ENCODE measurements at places on chromosomes 4 and X.

- DNase-seq = no peak
These were observed 62.2 kb downstream of the FMR1NB start for GRCh38 chrX:148043271-148043855.

GRCh38 chr4:67762086-67762485 is 7.9 kb upstream of the GNRHR start:
- DNase-seq = peak; percentile 5

GRCh38 chrX:150347471-150347870 is 15.6 kb upstream of the MAMLD1 start:
- no peak for DNase-seq

DNA sequence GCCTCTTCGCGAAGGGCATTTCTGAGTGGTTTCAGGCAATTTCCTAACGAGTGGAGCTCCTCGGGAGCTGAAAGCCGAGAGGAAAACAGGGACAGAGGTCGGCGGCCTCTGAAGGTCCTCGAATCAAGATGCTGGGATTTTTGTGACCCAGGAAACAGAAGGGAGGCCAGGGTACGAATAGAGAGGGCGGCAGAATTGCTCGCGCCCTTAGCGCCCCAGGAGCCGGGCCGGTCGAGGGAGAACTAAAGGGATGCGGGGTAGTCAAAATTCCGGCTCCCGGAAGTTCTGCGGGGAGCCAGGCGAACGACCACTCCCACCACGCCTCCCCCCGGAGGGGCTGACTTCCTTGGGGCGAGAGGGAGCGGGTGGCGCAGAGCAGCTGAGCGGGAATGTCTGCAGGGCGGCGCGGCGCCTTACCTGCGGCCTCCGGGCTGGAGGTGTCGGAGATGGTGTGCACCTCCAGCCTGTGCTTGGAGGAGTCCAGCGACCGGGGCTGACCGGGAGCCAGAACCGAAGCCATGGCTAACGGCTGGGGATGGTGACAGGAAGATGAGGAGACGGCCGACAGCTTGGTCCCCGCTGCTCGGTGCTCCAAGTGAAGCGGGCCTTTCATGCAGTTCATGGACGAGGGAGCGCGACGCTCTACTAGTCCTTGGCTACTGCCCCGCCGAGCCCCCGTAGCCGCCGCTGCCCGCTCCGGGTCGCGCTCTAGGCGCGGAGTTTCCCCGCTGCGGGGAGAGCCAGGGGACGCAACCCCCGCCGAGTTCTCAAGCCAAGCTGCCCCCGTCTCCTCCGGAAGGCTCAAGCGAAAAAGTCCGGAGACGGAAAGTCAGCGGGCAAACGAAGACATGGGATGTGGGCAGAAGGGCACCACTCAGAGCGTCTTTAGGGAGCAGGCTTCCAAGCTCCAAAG is 782 bp downstream of the PITX2 start:
- no peak for DNase-seq

DNA sequence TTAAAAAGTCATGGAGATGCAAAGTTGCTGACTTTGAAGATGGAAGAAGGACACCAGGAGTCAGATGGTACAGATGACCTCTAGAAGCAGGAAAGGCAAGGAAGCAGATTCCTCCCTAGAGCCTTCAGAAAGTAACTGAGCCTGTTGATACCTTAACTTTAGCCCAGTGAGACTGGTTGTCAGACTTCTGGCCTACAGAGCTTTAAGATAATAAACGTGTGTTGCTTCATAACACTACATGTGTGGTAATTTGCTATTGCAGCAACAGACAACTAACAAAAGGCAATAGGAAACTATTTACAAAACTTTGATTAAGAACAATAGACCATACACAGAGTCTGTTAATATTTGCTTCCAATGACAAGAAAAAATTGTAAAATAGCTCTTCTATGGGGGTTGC is 102.0 kb upstream of the USP38 start:
- DNase-seq = no peak

DNA sequence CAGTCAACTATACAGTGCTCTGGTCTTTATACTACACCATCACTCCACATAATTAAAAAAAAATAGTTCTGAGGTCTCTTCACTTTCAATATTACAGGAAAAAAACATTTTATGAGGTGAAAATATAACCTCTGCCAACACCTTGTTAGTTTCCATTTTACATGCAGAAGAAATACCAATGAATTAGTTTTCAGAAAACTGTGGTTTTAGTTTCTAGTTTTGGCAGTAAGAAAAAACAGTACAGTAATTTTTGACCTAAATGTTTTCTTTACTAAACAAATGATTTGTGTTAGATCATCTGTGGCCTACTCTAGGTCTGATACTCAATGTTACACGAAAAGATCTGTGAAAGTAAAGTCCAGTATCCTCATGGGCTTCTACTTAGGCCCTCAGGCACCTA is 10.0 kb downstream of the SULT1E1 start:
- DNase-seq = no peak

GRCh38 chrX:1807301-1807731 is 192.5 kb downstream of the ASMT start:
- DNase-seq = no peak

DNA sequence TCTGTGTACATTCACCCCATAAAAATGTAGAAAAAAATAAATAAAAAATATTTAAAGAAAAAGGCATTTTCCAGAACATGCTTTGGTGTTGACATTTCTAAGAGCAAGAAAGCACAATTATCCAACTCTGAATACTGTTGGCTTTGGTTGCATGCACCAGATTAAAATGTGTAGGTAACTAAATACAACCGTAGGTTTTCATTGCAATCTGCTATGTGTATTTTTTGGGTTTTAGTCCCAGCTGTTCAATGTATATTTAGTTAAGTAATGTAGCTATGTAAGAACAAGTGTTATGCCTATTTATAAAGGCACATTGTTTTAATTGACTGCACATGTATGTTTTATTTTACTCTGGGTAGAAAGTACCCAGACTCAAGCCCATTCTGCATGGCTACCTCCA is 108.1 kb upstream of the PAQR3 start:
- no peak for DNase-seq

- DNase-seq = no peak
These were observed 4.3 kb upstream of the RAPGEF2 start for GRCh38 chr4:159098482-159099127.

DNA sequence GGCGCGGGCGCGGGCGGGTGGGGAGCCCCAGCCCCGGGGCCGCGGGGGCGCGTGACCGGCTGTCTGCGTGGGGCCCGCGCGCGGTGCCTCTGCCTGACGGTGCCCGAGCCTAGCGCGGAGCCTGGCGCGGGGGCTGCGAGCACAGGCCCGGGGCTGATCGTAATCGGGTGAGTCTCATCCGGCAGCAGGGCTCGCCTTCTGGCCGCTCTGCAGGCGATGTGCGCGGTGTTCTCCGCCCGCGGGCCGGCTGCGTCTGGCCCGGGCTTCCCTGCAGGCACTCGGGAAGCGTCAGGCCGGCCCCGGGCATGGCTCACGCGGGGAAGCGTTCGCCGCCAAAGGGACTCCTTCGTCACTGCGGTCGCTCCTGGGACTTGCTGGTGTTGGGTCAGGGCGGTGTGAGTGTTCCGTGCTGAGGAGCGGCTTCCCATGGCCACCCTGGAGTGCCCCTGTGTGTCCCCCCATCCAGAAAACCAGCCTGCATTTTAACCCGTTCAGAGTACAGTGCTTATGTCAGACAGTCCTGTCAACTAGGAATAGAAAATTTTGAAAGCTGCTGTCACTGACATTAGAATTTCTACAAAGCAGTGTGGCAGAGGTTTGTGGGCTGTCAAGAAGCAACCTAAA is 40.6 kb downstream of the FAM149A start:
- DNase-seq = peak; percentile 20

DNA sequence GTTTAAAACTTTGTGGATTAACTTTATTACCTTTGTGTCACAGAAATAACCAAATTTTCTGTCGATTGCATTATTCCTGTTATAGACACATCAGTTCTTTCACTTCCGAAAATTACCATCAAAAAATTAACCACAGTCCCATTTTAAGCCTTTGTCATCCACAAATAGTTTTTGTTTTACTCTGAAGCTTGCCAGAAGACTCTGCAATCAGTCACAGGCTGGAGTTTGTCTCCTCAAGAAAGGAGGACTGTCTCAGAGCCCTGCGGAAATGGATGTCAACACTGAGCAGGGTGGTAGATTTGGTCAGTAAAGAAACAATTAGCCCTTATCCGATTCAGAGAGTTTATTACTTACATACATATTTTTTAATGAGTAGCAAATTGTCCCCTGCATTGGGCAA is 20.1 kb upstream of the TCEAL4 start:
- no peak for DNase-seq

DNA sequence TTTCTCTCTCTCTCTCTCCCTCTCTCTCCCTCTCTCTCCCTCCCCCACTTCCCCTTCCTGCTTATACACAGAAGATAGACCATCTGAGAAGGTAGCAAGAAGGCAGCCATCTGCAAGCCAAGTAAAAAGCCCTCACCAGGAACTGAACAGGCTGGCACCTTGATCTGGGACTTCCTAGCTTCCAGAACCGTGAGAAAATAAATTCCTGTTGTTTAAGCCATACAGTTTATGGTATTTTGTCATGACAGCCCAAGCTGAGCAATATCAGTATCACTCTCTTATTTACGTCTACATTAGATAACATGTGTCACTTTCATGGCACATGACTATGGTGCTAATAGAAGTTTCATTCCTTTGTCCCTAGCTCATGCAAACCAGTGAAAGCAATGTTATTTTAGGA is 581.1 kb downstream of the INPP4B start:
- no peak for DNase-seq

DNA sequence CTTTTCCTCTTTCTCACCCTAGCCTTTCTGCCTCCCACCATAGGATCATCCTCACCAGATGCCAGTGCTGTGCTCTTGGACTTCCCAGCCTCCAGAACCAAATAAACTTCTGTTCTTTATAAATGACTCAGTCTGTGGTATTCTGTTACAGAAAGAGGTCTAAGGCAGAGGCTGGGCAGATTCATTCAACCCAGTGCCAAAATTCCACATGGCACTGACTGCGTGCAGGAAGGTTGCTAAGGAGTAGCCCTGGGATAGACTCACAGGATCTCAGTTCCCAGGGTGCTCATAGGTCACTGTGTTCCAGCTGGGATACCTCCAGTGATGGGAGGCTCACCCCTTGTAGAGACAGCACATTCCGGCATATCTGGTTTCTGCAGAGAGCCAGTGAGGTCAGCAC is 22.0 kb downstream of the SORCS2 start:
- DNase-seq = no peak

DNA sequence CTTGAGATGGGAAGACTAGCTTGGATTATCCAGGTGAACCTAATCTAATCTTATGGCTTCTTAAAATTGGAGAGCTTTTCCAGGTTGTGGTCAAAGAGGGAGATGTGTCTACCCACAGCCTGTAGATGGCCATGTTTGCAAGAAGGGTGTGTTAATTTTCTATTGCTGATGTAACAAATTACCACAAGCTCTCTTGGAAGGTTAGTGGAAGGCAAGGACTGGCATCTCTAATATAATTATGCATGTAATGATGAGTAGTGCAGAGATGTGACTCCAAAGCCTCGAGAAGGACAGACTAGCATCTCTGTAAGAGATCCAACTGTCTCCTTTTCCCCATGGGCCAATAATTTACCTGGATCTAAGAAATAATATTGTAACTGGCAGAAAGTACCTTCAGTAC is 3.2 kb upstream of the ADH1B start:
- no peak for DNase-seq

GRCh38 chr4:159143687-159144086 is 40.8 kb downstream of the RAPGEF2 start:
- no peak for DNase-seq

- no peak for DNase-seq
These were observed 24.7 kb upstream of the IL13RA1 start for GRCh38 chrX:118702741-118703140.

- peak; percentile 9 for DNase-seq
These were observed 312.0 kb upstream of the MAGEB2 start for GRCh38 chrX:29903360-29903759.

GRCh38 chr4:30600246-30601017 is 119.7 kb upstream of the PCDH7 start:
- no peak for DNase-seq

DNA sequence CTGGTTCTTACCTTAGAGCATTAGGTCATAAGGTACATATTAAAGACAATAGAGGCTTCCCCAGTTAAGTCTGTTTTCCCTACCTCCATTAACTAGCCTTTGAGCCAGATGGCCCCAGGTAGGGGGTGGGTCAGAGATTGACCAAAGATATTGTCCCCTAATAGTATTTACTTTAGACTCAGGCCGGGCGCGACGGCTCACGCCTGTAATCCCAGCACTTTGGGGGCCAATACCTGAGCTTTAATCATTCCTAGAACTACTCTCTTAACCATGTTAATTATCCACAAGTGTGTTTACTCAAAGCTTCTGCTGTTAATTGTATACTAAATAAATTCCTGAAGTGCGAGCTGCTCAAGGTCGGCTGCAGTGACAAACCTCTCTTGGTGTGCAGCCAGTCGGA is 28.0 kb upstream of the AMBN start:
- DNase-seq = no peak

- no peak for DNase-seq
These were observed 287.5 kb downstream of the CAMK2D start for GRCh38 chr4:113474017-113474416.

GRCh38 chr4:26584725-26585124 is 841 bp downstream of the TBC1D19 start:
- no peak for DNase-seq

DNA sequence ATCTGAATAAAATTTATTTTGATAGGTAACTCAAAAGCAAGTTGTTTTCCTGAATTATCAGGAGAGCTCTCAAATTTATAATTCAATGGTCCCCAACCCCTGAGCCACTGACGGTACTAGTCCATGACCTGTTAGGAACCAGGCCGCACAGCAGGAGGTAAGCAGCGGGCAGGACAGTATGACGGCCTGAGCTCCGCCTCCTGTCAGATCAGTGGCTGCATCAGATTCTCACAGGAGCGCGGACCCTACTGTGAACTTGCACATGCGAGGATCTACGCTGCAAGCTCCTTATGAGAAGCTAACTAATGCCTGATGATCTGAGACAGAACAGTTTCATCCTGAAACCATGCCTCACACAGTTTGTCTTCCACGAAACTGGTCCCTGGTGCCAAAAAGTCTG is 37.9 kb upstream of the SEC24B start:
- DNase-seq = no peak

DNA sequence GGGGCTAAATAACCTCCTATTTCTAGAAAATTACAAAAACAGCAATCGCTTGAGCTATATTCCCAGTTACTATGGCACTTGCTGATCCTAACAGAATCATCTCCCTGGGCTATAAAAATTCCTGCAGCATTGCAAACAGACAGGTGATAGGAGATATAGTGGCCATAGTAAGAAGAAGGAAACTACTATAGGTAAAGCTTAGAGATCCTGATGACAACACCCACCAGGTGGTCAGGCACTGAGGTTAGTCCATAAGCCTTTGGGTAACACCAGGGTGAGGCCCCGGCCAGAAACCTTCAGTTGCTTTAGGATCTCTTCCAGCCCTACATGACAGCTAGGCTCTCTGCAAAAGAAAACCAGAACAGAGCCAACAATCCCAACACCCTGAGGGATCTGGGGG is 197.9 kb upstream of the PPP1R2C start:
- DNase-seq = no peak

Measured in endothelial cell of umbilical vein (primary cell).